ENCODE measurements at places on chromosomes 4 and X.

- DNase-seq, result no peak
These were observed 59.4 kb downstream of the TSC22D3 start for GRCh38 chrX:107716118-107716684.

GRCh38 chr4:153295131-153295755, 49.2 kb upstream of the MND1 start:
- DNase-seq, result no peak

DNA sequence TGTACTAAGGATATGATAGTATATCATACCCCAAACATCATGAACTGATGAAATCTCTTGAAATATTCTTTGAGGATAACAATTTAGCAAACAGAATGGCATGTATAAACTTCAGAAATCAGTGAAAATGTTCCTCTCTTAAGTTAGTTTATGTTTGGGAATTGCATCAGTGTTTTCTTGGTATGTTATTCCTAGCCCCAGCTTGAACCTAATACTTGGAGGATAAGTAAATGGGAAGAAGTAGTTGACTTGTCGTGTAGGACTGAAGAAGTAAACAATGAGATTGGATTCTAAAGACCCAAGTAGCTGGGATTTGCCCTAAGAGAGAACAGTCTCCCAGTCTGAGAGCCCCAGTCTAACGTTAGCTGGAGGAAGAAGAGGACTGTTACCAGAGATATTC, 355.7 kb downstream of the GALNTL6 start:
- DNase-seq, result no peak

DNA sequence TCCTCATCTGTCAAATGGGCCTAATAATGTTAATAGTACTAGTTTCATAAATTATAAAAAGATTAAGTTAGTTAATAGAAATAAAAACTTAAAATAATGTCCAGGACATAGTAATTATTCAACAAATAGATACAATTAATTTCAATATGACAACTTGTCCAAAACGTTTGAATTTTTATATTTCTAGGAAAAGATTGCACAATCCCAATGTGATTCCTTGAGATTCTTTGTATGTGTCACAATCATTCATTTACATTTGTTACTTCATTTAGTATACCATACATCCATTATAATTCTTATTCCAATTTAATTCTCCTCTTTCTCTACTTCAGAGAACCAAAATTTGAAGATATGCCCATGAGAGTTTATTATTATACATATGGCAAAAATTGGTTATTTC, 554.2 kb downstream of the GABRG1 start:
- no peak for DNase-seq

- DNase-seq, result no peak
These were observed 129.8 kb downstream of the TBCK start for GRCh38 chr4:106186201-106186600.

- no peak for DNase-seq
These were observed 9.1 kb downstream of the LONRF3 start for GRCh38 chrX:118983513-118983912.

GRCh38 chr4:111064342-111064993, 441.6 kb upstream of the PITX2 start:
- DNase-seq, result peak; percentile 41

GRCh38 chrX:55919367-55920221, 202.0 kb downstream of the RRAGB start:
- no peak for DNase-seq
